CD14-positive monocyte (primary cell): ENCODE measurements at places on chromosomes 2 and 18. TPM values are rescaled to one million over a fixed set of nuclear protein-coding genes. Genes with fewer than 3 reads are reported as not detected.

Gene TGFA
- 1.7 and 2.7 TPM in 2 replicates for polyA plus RNA-seq

Gene PSMA8
- not detected for polyA plus RNA-seq

Gene C2orf78
- polyA plus RNA-seq, result not detected

Gene RNF181
- polyA plus RNA-seq, result 382 TPM

Gene REG3A
- polyA plus RNA-seq, result not detected

Gene KCTD18
- polyA plus RNA-seq, result 7.8 and 11.8 TPM in 2 replicates

Gene LYPD6
- not detected in 2 replicates for polyA plus RNA-seq

Gene SPP2
- not detected in 2 replicates for polyA plus RNA-seq

Gene MYO3B
- not detected for polyA plus RNA-seq

Gene CRYGB
- not detected for polyA plus RNA-seq
